Mucosa of gallbladder (tissue), 1 donor: ENCODE measurements at places on chromosomes 5 and 9. TPM values are rescaled to one million over a fixed set of nuclear protein-coding genes. Genes with fewer than 3 reads are reported as not detected.

SPAAR gene
- total RNA-seq, result 0.83 TPM

KIAA1958 gene
- 11.3 TPM for total RNA-seq

TAF11L10 gene
- not detected for total RNA-seq

SLC36A2 gene
- 0.14 TPM for total RNA-seq

HTR4 gene
- 3.8 TPM for total RNA-seq

ARHGEF28 gene
- total RNA-seq, result 29.9 TPM

ARL10 gene
- 6.6 TPM for total RNA-seq

THBS4 gene
- 1.5 TPM for total RNA-seq

SPATA31A3 gene
- not detected for total RNA-seq

TAF1L gene
- total RNA-seq, result 0.03 TPM

PCSK1 gene
- not detected for total RNA-seq

CDO1 gene
- total RNA-seq, result 10.8 TPM

ESM1 gene
- 0.40 TPM for total RNA-seq

OCLN gene
- 152 TPM for total RNA-seq

NOXA1 gene
- total RNA-seq, result 36.7 TPM
